ENCODE measurements at places on chromosomes 4 and X.

DNA sequence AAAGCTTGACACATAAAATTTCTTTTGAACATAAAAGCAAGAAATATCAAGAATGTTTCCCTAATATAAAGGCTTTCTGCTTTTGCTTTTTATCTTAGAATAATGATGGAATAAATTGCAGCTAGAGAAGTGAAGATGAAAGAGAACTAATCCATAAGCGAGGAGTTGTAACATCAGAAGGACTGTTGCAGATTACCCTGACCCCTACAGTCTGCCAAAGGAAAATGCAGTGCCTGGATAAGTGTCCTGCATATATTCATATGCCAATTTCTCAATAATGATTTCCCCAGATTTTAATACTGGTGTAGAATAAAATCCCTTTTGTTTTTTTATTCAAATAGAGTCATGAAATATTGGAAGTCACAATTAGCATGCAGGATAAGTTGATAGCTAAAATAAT is 115.9 kb downstream of the MAGEC2 start:
- no peak for DNase-seq

DNA sequence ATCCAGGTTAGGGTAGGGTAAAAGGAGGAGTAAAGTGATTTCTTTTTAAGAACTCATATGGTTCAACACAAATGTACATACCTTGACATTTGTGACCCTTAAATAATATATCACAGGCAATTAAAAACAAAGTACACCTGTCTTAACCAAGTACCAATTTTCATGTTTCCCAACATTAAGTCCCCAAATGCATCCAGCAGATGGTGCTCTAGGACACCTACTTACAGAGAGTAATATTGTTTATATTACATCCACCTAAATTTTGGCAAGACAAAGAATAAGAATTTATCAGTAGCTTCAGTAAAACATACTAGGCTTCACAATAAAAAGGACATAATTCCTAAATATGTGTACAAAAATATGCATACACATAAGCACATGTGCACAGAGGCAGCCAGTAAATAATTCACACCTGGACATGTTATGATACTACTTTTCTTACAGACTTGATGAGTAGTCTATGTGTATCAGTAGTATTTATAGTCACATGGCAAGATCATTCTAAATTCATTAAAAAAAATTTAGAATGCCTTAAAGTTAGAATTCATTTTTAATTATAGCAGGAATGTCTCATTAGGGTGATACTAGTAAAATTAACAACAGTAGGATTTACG is 219.7 kb downstream of the DCLK2 start:
- peak; percentile 2 for DNase-seq

DNA sequence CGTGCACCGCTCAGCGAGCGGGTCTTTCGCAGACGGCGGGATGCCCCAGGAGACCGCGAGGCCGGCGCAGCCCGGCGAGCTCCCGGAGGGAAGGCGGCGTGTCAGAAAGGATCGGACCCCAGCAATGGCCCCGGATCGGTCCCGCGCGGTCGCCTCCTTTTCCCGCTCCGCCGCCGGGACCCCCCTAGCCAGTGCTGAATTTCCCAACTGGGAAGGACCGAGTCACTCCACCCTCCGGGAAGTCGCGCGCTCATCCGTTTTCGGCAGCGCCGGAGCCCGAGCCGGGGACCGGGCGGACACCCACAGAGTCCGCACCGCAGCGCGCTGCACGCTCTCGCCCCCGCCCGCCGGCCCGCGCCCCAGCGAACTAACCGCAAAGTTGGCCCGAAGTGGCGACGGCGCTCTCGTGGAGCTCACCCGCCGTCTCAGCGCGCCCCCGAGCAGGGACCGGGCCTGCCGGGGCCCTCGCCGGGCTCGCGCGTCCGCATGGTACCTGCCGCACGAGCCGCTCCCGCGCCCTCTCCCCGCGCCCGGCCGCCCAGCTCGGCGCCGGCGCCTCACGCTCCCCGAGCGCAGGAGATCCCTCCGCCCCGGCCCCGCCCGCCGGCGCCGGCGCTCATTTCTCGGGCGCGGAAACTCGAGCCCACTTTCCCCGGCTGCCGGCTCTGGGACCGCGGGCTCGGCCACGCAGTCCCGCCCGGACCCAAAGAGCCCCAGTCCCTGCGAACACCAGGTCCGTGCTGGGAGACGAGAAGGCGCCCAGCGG is at the start of gene FAT1:
Gene FAT1, minus strand, starts transcription at position 565 of the 766 bp plus-strand sequence. CDS start 14,029 bp downstream, outside the sequence.
- no peak for DNase-seq

GRCh38 chrX:1443496-1444075 is 9.1 kb downstream of the ASMTL start:
- DNase-seq = no peak

- DNase-seq = no peak
These were observed 562.5 kb downstream of the CCSER1 start for GRCh38 chr4:90689739-90690138.

All from stimulated activated naive CD4-positive, alpha-beta T cell (primary cell).